Naive thymus-derived CD4-positive, alpha-beta T cell (primary cell): ENCODE measurements at places on chromosomes 6 and 20. TPM values are rescaled to one million over a fixed set of nuclear protein-coding genes. Genes with fewer than 3 reads are reported as not detected.

Gene MATN4
- not detected for total RNA-seq

Gene SCUBE3
- total RNA-seq, result not detected

Gene FOXP4
- total RNA-seq, result 7.6 TPM

Gene RTEL1
- 32.4 TPM for total RNA-seq

Gene ZNF334
- 1.4 and 1.7 TPM in 2 replicates for total RNA-seq

Gene LY6G6C
- total RNA-seq, result 1.2 TPM

Gene MTHFD1L
- 55.3 and 57.8 TPM in 2 replicates for total RNA-seq

Gene B3GALT4
- 16.6 TPM for total RNA-seq

Gene RIPPLY2
- total RNA-seq, result not detected
